ENCODE measurements at places on chromosomes 3 and 15. TPM values are rescaled to one million over a fixed set of nuclear protein-coding genes. Genes with fewer than 3 reads are reported as not detected.

GRCh38 chr3:44065311-44066094 lies 176.2 kb upstream of the TOPAZ1 start:
- peak; percentile 21 for DNase-seq

DNA sequence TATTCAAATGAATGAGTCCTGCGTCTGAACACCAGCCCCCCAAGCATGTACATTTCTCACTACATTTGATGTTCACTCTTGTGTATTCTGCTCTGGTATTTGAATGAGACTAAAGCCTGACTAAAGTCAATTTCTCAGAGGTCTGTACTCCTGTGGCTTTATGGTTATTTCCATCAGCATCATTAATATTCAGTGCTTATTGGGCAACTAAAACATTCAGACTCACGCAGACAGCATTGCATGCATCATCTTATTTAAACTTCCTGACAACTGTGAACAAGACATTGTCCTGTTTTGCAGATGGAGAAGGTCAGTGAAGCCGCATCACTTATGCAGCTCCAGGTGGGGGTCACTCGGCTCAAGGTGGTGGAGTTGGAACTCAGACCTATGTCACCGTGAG lies 11.1 kb downstream of the CEMIP start:
- no peak for DNase-seq

GRCh38 chr3:117886147-117886546 lies 1148.5 kb downstream of the IGSF11 start:
- DNase-seq: no peak

- no peak for DNase-seq
Observed at GRCh38 chr3:192675958-192676649, 51.2 kb downstream of the FGF12 start.

DNA sequence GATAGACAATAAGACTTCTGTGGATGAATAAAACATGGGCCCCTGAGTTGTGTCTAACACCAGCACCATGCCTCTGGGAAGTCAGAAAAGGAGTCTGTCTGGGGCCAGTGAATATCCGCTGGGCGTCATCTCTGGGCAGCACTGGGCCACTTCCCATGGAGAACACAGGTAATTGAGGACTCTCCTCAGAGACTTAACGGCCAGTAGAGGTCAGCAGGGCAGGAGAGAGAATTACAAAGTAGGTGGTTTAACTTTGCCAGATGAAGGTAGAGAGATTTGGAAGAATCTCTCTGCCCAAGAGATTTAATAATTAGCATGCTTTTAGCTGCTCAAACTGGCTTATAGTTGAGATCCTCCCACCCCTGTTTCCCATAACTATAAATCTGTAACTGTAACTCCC lies 65.7 kb downstream of the OCA2 start:
- DNase-seq: no peak

- DNase-seq: no peak
Observed at GRCh38 chr3:41836360-41837134, 125.4 kb downstream of the ULK4 start.

Gene DNASE1L3
- not detected for polyA plus RNA-seq

Gene SERPINI2
- polyA plus RNA-seq: not detected

Gene ULK3
- 28.0 TPM for polyA plus RNA-seq

DNA sequence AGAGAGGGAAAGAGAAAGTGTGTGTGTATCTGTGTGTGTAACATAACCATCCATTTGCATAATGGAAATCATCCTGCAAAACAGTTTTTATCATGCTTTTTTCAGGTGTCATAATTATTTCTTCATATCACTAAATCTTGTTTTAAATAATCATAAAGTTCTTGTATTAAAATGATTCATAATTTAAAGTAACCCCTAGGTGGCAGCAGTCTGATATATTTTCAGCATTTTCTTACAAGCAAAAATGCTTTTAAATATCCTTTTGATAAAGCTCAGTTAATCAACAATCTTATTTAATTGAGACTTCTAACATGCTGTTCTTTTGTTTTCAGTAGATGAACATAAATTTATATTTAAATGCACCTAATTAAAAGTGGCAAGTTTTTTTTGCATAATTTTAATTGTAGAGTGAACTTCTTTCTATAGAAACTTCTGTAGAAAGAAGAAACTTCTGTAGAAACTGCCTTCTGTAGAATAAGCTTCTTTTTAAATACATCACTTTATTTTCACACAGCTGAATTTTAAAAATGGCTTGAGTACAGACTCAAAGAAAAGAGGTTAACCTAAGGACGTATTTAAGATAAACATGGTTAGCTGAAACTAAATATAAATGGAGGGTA lies 72.5 kb downstream of the OPA1 start:
- DNase-seq: peak; percentile 21

DNA sequence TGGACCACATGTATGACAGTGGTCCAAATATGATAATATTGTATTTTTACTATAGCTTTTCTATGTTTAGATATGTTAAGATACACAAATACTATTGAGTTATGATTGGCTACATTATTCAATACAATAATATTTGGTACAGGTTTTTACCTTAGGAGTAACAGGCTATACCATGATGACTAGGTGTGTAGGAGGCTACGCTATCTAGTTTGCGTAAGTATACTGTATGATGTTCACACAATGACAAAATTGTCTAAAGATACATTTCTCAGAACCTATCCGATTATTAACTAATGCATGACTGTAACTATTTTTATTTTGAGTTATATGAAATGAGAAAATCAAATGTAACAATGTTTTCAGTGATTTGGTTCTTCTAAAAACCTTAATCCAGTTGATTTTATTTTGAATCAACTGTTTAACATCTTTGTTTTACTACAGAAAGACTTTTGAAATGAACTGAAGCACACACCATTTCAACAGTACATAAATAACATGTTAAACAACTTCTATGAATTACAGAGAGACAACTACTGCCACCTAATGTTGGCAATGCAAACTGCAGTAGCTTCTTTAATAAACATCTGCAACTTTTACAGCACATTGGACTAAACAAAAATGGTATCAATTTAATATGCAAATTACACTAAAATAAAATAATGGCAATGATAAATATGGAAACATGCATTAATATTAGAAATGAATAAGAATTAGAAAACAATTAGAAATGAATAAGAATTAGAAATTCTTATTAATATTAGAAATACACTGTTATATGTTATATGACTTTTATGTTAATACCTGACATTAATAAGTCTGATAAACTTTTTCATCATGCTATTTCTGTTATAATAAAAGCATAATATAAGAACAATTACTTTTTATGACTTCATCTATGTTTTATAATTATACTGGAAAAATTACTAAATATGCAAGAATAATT lies 255.7 kb downstream of the MBNL1 start:
- peak; percentile 61 for DNase-seq

- DNase-seq: no peak
Observed at GRCh38 chr3:18378218-18378617, 46.9 kb downstream of the SATB1 start.

GRCh38 chr3:146569314-146569713 lies 24.9 kb upstream of the PLSCR1 start:
- no peak for DNase-seq

Gene SLC2A2
- not detected for polyA plus RNA-seq

Gene LINGO1
- 3.5 TPM for polyA plus RNA-seq

Gene SLC24A5
- not detected for polyA plus RNA-seq

Gene NAALADL2
- 0.08 TPM for polyA plus RNA-seq

Gene TTLL13
- polyA plus RNA-seq: 0.24 TPM

Gene CHL1
- not detected for polyA plus RNA-seq

DNA sequence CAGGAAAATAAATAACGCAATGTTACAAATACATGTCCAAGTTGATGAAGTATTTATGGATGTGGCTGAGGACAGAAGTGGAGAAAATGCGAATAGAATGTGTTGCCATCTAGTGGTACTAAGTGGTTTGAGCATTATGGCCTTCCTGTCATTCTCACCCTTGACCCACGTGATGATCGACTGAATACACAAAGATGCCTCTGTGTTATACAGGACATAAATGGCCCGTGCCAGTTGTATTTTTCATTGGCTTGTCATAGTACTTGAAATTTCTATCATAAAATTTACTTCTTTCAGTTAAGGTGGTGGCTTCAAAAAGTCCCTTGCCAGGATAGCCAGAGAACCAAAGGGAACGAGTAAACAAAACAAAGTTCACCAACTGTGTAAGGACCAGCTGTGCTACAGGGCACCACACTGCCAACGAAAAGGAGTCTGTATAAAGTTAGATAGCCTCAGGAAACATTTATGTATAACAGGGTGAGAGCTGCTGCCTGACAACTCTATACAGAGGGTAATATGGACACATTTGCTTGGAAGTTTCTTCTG lies 103.7 kb downstream of the MYH15 start:
- DNase-seq: peak; percentile 62

DNA sequence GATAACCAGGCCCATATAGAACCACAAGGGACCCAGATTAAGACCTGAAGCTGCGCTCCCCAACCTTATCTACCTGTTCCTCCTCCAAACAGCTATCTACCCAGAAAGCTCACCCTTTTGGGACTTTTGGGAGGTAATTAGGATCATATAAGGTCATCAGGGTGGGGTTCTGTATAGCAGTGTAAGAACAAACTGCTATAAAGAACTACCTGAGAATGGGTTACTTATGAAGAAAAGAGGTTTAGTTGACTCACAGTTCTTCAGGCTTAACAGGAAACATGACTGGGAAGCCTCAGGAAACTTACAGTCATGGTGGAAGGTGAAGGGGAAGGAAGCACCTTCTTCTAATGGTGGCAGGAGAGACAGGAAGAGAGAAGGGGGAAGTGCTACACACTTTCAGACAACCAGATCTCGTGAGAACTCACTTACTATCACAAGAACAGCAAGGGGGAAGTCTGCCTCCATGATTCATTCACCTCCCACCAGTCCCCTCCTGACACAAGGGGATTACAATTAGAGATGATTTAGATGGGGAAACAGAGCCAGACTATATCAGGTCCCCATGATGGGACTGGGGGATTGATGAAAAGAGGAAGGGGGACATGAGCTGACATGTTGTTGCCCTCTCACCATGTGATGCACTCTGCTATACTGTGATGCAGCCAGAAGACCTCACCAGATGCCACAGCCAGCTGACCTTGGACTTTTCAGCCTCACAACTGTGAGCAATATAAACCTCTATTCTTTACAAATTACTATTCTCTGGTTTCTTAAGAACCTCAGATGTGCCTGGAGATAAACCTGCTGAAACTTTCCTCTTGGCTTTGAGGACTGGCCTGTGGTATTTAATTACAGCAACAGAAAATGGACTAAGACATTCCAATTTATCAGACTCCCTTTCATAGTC lies 15.3 kb upstream of the FMN1 start:
- no peak for DNase-seq

DNA sequence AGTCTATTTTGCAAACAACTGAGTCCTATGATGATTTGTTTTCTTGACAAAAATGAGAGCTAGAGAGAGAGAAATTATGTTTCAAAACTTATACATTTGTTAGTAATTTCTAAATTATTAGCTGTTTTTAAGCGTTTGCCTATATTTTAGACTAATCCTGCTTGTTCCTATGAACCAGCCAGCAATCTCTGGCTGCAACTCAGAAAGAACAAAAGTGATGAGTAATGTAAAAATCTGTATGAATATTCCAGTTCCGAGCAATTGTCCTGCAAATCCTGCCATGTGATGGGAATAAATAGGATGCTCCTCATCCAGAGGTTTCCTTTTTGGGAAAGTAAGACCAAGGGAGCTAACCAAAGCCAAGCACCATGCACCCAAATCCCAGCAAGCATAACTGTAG lies 228.3 kb upstream of the GBE1 start:
- no peak for DNase-seq

Gene WNT5A
- polyA plus RNA-seq: 0.55 TPM

DNA sequence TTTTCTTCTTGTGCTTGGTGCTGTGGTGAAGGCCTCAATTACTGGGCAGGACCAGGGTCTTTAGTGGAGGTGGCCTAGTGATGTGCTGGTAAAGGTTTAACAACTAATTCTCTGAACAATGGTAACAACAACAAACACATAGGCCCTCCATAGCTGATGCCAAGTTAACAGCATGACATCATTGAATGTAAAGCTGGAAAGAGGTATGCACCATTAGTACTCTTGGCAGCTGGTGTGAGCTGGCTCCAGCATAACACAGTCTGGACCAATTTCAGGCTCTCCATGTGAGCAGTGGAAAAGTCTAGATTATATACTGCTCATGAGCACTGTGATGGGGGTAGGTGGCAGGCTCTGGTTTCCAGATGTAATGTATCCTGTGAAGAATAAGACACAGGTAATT lies 61.8 kb downstream of the SLC7A14 start:
- DNase-seq: no peak
